Occipital lobe (tissue), 3 donors: ENCODE measurements at places on chromosomes 12 and 14. TPM values are rescaled to one million over a fixed set of nuclear protein-coding genes. Genes with fewer than 3 reads are reported as not detected.

Gene PRIMA1
- not detected for total RNA-seq

DNA sequence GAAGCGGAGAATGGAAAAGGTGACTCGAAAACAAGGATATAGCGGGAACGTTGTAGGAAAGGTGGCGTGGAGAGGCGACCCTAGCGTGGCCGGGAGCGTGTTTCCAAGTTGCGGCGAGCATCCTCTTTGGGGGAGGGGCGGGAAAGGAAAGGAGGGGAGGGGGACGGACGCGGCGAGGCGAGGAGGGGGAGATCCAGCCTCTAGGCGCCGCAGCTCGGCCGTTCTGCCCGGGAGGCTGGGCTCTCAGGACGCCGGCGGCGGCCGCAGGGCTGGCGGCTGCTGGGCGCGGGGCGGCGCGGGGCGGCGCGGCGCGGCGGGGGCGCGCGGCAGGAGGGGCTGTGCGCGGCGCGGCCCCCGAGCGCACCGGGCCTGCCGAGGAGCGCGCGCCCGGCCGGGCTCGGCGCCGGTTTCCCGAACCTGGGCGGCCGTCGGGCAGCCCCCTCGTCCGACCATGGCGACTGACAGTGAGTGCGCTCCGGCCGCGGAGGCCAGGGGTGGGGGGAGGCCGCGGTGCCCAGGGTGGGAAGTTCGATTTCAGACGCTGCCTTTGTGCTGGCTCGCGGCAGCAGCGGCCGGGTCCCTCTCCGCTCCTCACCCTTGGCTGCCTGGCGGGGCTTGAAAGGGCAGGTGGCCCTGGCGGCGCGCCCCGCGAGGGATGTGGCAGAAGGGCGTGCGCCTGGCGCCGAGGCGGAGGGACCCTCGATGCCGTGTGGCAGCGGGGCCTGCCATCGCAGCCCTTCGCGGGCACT is 50.3 kb downstream of the SNAPC1 start:
- no peak for DNase-seq

DNA sequence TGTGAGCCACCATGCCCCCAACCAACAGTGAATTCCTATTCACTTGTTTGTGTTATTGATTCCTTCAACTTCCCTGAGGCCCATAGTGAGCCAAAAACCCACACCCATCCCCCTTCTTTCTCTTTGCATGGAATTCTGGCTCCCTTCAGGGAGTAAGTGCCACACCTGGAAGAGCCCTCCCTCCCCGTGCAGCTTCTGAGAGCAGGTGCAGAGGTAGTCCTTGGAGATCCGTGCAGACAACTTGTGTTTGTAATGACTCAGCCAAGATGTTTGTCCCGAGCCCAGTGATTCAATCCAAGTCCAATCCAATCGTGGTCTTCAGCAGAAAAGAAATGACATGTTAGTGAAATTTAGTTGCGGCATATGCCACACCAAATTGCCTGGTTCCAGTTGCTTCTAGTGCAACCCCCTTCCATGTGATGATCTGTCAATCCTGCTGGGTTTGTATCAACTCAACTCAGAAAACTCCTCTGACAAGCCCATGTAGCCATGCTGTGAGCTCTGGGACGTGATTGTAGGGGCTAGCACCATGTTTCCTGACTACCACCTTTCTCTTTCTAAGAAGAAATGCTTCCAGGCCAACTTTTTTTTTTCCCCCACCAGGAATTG is 27.5 kb downstream of the GPRC5A start:
- no peak for DNase-seq

DNA sequence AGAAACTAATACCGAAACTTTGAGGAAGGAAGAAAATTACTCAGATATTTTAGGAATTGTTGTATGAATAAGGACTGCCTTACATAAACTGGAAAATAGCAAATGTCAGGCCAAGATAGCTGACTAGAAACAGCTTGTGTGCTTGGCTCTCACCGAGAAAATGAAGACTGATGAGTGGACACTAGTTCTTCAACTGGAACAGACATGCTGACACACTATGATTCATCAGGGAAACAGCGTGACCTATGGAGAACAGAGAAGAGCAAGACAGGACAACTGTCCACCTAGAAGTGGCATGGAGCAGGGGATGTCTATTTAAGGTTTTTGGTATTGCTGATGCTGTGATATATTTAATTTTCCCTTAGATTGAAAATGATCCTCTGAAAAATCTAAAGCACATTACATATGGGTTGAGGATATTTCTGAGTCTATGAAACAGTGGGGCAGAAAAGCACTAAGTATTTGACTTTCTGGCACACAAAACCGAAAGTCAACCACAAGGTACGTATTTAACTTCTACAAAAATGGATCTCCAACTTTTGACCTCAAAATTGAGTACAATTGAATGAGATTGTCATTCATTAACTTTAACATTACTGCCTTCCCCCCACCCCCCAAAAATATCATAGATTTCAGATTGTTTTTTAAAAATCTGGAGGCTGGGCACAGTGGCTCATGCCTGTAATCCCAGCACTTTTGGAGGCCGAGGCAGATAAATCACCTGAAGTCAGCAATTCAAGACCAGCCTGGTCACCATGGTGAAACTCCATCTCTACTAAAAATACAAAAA is 863.2 kb downstream of the LRFN5 start:
- DNase-seq = no peak

Gene CLEC2B
- total RNA-seq = 2.7 TPM

DNA sequence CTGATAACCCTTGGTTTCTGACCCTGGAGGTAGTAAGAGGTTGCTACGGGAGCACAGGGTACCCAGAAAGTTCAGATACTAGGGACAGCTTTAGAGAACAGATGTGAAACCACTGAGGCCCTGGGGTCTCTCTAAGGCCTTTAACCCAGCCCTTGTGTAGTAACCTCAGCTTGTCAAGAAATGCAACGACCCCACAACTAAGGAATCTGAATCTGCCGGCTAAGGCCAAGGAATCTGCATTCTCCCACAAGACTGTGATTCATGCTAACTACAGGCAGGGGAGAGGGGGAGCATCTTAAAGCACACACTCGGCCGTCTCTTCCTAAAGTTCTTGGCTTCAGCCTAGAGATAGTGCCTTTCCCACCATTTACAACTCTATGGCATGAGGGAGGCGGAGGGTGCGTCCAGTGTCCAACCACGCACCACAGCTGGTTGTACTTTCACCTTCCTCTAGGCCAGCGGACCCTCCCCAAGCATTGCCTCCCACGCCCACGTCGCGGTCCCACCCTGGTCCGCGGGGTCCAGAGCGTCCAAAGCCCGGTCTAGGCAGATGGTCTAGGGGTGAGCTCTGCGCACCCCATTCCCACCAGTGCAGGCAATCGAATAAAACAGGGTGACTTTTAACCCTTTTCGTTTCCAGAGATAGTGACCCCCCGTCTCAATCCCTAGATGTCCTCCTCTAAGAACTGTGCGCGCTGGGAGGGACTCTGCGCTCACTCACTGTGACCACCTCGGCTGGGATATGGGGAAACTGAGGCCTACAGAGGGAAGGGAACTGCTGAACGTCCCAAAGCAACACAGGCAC is 735 bp upstream of the VASH1 start:
- DNase-seq = no peak

Gene KRT1
- total RNA-seq = 0.16 TPM

Gene KERA
- 3.0 TPM for total RNA-seq

DNA sequence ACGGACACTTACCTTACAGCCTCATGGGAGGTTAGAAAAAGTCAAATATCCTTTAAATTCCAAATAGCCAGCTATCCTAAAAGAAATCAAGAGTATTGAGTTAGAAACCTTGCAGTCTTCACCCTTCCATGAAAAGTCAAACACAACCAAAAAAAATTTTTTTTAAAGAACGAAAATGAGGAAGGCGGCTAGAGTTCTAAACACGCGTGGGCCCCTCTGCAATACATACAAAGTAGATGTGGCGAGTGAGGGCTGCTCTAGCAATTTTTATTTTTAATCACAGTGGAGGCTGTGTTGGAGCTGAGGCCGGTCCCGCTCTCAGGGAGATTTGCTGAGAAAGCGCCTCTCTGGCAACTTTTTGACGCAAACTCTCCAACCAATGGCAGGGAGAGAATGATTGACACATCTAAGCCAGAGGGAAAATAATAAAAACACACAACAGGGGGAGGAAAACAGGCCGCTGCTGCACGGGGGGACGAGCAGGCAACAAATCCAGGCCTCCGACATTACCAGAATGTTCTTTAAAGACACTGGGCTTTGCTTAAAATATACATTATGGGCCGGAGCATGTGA is at the start of gene OTX2:
Gene OTX2, minus strand, starts transcription at position 333 of the 573 bp plus-strand sequence. CDS start 5,023 bp downstream, outside the sequence.
- no peak for DNase-seq

Gene TRHDE
- 57.1 TPM for total RNA-seq

- no peak for DNase-seq
These were observed 3.1 kb downstream of the MTHFD1 start for GRCh38 chr14:64391113-64391725.

Gene CIDEB
- 3.4 TPM for total RNA-seq

DNA sequence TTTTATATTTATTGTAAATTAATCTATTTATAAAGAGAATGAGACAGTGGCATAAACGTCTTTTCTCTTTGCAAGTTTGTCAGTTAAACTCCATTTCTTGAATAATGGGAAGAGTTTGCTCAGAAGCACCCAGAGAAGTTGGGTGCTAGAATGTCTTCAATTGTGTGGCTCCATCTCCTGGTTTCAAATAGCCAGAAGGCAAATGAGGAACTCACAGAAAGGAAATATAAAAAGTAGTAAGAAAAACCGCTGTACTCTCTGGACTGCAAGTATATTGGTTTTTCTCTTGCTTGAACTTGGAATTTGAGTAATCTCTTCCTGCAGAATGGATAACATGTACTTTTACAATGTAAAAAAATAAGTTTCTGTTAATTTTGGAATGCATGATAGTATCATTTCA is 217.5 kb downstream of the DPY19L2 start:
- no peak for DNase-seq

Gene SMOC1
- total RNA-seq = 18.6 TPM

DNA sequence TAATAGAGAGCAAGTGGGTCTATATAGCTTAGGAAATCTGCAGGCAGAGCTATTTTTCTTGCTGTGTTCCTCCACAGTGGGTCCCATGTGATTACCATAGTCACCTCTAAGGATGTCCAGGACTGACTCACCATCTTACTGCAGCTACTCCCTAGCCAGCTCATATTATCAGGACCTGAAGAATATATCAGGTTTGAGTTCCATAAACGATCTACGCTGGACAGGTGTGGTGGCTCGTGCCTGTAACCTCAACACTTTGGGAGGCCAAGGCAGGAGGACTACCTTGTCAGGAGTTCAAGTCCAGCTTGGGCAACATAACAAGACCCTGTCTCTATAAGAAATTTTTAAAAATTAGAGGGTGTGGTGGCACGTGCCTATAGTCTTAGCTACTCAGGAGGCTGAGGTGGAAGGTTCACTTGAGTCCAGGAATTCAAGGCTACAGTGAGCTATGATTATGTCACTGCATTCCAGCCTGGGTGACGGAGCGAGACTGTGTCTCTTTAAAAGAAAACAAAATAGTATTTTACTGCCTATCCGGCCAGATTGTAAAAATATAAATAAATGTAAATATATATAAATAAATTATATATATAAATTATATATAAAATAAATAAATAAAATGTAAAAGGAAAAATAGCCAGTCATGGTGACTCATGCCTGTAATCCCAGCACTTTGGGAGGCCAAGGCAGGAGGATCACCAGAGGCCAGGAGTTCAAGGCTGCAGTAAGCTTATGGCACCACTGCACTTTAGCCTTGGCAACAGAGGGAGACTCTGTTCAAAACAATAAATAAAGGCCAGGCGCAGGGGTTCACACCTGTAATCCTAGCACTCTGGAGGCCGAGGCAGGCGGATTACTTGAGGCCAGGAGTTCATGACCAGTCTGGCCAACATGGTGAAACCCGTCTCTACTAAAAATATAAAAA is 6.9 kb upstream of the SPRYD4 start:
- DNase-seq = no peak

DNA sequence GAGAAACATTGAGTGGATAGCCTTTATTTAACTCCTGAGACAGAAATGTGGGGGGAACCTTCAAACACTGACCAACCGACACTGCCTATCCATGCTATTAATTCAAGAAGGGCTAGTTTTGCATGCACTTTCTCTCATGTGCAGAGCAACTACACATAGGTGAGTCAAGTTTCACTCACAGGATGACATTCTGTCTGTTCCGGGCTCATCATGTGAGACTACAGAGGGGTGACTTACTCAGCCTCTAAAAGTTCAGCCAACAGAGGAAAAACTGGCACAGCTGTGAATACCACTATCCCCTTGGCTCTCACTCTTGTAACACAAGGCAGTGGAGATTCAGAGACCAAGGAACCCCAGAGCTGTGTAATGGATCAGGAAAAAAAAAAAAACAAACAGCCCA is 13.3 kb downstream of the BEST3 start:
- DNase-seq = no peak

- DNase-seq = no peak
These were observed 109.2 kb upstream of the FUT8 start for GRCh38 chr14:65303190-65303898.

- DNase-seq = peak; percentile 13
These were observed 114.3 kb downstream of the KSR2 start for GRCh38 chr12:117854339-117855012.

Gene TCL1B
- total RNA-seq = not detected

DNA sequence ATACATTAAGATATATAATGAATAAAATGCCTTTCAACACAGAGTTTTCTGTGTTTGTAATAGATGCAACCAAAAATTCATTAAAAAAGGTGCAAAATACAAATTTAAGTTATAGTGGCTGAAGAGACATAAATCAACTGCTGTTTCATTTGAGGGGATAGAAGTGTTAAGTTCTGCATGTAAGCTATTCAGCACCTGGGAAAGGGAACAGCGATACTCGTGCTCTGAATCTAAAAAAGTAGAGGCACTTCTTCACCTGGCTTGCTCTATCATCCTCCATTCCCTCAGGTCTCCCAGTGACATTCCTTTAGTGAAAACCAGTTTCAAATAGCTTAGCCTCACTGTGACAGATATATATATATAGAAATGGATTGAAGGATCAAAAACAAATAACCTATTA is 222.6 kb downstream of the ACSS3 start:
- no peak for DNase-seq

DNA sequence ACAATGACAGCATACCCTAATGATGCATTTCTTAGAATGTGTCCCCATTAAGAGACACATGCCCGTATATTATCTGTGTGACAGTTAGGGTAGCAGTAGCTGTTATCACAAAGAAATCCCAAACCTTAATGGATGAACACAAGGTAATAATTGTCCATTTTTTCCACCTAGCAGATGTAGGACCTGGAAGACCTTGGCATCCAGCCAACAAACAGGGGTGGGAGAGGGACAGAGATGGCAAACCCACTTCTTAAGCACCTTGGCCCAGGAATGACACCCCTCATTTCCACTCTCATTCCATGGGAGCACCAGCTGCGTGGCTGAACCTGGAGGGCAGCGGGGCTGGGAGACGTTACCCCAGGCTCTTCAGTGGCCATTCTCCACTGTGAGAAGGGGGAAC is 679.0 kb downstream of the AACS start:
- no peak for DNase-seq

DNA sequence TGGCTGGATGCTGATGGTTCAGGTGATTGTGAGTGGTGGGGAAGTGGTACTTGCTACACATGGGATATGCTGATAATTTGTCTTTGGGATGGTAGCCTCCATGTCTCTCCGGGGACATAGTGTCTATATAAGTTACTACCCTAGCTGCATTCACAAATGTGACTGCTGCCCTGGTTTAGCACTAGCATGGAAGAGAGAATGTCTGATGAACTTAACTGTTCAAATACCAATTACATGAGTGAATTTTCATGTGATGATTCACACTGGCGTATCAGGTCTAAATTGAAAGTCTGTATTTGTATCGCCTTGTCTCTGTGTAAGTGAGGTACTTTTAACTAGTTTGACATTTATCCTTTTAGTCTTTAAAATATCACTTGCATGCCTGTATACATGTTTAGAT is 34.4 kb downstream of the ATF7IP start:
- no peak for DNase-seq

- no peak for DNase-seq
These were observed 194.5 kb downstream of the TSPAN9 start for GRCh38 chr12:3271639-3272038.

- no peak for DNase-seq
These were observed 45.7 kb downstream of the UTP20 start for GRCh38 chr12:101325590-101325989.
